ENCODE measurements at places on chromosomes 6 and 20.

DNA sequence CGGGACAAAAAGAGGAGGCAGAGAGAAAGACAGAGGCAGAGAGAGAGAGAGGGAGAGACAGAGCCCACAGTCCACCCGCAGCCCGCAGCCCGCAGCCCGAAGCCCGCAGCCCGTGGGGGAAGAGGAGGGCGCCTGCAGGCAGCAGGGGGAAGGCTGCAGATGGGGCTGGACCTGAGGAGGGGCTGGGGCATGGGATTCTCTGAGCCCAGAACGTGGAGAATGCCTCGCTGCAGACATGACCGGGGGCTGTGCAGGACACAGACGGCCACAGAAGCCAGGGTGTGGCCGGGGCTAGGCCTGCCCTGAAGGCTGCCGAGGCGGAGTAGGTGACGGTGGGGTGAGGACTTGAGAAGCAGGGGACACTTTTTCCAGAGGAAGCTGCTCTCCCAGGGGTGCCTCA, 6.5 kb upstream of the SLCO4A1 start:
- DNase-seq = no peak

DNA sequence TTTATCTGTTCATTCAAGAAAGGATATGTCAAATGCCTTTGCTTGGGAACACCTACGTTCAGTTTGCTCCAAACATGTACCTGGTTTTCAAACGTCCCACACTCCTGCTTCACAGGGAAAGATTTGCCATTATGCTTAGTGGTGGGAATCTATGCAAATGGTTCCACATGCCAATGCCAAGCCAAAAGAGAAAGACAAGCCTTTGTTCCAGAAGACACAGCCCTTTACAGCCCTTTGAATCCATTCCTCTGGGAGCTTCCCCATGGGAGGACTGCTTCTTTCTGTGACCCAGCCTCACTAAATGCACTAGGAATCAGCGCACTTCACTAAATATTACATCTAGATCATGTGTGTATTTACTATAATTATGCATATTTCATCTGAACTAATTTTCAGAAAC, 619.5 kb downstream of the PRKN start:
- DNase-seq = no peak

DNA sequence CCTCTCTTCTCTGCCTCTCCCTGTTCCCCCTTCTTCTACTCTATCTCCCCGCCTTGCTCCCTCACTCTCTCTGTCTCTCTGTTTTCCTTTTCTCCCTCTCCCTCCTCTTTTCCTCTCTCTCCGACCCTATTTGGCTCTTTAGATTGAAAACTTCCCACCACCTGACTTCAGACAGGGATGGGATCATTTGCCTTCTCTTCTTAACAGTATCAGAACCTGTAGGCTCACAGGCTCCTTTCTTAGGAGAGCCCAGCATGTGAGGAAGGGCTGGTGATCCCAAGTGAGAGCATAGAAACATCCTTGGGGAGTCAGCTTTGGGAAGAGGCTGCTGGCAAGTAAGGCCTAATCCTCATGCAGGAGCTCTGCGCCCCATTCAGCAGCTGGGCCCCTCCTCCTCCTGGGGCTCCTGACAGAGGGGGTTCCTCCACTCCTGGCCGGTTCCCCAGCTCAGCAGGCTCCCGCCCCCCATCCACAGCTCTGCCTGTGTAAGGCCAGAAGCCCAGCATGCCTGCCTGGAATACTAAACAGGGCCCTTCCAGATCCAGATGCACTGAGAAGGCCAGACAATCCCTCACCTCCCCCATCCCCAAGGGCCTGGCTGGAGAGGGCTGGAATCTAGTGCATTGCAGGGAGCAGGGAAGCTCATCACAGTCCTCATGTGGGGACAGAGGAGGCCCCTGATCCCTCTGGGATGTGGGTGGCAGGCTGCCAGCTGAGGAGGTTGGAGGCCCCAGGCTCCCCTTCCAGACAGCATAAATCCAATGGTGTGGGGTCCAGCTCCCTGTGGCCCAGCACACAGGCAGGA, 93.4 kb downstream of the PTPRT start:
- DNase-seq = no peak

DNA sequence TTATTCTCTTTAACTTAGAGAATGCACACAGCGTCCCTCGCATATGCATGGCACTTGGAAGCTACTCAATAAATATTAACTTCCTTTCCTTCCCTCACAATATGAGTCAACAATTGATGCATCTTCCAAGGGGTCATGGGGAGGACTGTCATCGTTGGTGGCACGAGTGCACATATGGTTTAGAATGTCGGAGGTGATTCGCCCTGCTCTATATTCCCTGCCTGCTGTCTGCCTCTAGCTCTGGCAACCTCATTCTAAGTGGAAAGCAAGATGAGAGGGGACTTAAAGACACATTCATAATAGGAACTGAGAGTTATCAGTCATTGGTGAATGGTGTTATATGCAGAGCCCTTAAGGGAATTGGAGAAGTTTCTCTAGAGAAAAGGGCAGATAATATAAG, 44.6 kb downstream of the MAK start:
- no peak for DNase-seq

GRCh38 chr6:95093154-95093553, 484.2 kb upstream of the MANEA start:
- DNase-seq = no peak

DNA sequence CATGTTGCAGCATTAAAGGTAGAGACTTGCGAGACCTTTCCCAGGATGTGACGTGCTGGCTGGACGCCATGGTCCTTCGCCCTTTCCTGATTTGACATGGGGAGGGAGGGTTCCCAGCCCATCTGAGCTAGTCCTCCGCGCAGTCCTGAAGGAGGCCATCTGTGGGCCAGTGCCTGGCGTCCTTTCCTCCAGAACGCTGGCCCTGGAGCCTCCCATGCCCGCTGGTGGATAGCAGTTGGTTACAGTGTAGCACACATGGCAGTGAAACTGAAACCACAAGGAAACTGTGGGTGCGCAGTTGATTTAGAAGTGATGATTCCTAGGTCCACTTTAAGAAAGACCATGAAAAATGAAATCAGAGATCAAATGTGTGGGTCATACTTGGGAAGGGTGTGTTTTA, 193.7 kb downstream of the CDH4 start:
- no peak for DNase-seq

- no peak for DNase-seq
Measured at GRCh38 chr6:20755631-20756030, 221.4 kb downstream of the CDKAL1 start.

- no peak for DNase-seq
Measured at GRCh38 chr6:106849120-106849519, 125.4 kb downstream of the CD24 start.

DNA sequence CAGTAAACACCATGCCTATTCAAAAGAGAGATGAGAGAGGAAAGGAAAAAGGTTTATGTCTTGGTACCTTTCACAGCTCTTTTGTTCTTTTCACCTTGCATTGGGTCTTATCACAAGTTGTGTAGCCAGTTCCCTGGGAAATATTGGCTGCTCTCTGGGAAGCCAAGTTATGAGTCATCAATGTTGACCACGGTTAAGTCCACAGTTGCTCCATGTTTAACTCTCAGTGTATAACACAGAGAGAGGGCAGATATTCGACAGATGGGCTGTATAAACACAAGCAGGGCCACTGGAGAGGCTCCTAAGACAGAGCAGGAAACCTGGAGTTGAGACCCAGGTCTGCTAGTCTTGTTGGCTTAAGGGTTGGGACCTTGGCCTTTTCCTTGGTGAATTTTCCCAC, 718.6 kb downstream of the QKI start:
- DNase-seq = no peak

GRCh38 chr6:111356551-111356950, 126.5 kb downstream of the REV3L start:
- DNase-seq = no peak

GRCh38 chr20:61722146-61722678, 343.5 kb downstream of the TAF4 start:
- no peak for DNase-seq

DNA sequence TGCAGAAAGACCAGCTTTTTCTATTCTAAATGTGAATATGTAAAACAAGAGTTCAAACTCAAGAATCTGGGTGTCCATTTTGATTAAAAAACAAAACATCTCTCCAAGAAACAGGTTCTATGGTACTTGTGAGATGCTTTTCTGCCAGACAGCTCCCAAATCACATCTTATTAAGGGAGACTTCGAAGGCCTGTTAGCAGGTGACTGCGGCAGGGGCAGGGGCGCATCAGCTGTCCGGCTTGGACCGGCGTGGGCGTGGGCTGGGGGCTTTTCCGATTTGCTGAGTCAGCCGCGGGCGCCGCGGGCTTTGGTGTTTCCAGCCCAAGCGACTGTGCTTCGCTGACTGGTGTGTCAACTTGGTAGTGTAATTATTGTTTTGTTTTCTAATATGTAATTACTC, 32.6 kb downstream of the TFAP2A start:
- no peak for DNase-seq

GRCh38 chr20:22226849-22227700, 357.3 kb downstream of the FOXA2 start:
- no peak for DNase-seq

- DNase-seq = no peak
Measured at GRCh38 chr6:45495429-45496084, 117.8 kb upstream of the SUPT3H start.

DNA sequence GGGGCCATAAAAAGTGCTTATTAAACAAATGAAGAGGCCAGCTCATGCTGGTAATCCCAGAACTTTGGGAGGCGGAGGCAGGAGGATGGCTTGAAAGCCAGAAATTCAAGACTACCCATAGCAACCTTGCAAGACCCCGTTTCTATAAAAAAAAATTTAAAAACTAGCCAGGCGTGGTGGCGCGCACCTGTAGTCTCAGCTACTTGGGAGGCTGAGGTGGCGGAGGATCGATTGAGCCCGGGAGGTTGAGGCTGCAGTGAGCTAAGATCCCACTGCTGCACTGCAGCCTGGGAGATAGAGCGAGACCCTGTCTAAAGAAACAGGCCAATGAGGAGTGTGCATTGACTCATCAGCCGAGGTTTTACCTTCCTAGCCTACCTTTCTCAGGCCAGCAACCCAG, 15.2 kb downstream of the NPEPL1 start:
- no peak for DNase-seq

DNA sequence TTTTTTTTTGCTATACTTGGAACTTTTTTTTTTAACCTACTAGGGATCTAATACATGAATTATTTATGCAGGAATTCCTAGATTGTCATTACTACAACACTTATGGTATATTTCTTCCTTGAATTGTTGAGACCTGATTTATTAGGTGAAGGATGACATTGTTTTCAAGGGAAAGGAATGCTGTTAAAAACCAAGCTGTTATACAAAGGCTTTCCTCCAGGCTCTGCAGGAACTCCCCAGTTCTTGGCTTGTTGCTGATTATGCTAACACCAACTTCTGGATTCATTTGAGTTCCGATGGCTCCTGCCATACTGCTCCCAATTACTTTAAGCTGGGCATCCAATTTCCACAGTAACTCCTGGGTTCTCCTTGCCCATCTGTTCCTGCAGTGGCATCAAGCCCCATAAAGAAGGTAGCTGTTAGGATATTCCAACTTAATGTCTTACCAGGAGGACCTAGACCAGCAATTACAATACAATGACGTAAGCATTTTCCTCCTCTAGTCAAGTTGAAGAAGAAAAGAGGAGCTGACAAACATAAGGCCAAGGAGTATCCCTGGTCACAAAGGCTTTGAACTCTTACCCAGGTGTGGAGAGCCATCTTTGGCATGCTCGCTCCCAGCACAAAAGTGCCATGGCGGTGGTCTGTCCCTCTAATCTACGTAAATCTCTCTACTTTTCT, 215.9 kb upstream of the AGPAT4 start:
- no peak for DNase-seq

DNA sequence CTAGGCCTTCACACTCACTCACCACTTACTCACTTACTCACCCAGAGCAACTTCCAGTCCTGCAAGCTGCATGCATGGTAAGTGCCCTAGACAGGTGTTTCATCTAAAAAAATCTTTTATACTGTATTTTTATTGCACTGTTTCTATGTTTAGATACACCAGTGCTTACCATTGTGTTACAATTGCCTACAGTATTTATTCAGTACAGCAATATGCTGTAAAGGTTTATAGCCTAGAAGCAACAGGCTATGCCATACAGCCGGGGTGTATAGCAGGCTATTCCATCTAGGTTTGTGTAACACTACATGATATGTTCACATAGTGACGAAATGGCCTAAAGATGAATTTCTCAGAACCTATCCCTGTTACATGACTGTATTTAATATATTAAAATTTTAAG, 37.1 kb upstream of the KCNK5 start:
- DNase-seq = no peak

DNA sequence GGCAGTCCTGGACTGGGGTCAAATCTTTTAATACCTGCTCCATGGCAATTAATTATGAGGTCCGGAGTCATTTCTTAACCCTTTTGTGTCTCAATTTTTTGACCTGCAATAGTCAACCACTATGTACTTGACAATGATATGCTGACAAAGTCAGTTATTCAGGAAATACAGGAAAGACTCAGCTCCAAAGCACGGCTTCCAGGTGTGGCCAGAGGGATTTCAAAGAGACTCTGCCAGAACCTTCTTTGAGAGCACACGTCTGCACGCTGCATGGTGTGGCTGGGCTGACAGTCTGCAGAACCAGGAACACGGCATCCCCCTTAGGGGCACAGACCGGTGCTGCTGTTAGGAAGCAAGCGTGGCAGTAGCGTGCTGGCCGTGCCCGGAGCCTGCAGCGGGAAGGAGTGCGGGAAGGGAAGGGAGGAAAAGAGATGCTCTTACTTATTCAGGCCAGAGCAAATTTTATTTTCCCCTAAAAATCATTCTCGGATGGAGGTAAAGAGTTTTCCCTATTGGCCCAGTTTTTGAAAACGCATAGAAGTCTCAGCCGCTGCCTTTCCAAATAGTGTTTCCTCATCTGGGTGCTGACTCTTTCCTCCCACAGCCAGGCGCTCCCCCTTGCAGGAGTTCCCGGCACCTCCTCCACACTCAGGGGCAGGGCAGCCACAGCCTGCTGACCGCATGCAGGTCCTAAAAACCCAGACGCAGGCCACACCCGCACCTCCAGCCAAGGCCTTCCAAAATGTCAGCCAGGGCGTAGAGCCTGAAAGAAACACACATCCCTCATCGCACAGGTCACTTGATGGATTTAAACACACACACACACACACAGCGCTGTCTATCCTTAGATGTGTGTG, 187.4 kb upstream of the SNX9 start:
- DNase-seq = no peak

DNA sequence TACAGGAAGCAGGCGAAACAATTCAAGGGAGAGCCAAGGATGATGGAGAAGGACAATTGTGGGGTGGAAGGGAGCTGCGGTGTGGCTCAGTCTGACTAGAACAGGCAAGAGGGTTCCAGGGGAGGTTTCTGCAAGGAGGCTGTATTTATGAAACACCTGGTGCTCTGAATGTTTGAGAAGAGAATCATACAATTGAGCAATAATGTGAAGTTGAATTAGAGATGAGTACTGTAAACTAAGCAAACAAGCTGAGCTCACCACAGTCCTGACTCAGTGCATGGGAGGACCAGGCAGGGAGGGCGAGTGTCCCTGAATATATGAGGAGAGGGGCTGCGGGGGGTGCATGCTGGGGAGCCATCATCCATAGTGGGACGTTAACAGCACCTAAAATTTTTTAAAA, 279.7 kb downstream of the KIF16B start:
- no peak for DNase-seq

- no peak for DNase-seq
Measured at GRCh38 chr6:144340541-144341371, 55.6 kb downstream of the UTRN start.

GRCh38 chr6:43476746-43477145, 624 bp upstream of the TJAP1 start:
- DNase-seq = no peak

GRCh38 chr6:1227935-1228753, 83.8 kb upstream of the FOXQ1 start:
- no peak for DNase-seq

GRCh38 chr6:16671302-16672289, 89.7 kb downstream of the ATXN1 start:
- no peak for DNase-seq

- DNase-seq = no peak
Measured at GRCh38 chr20:25022680-25023079, 30.1 kb upstream of the APMAP start.

- no peak for DNase-seq
Measured at GRCh38 chr20:25286917-25287316, 39.0 kb downstream of the PYGB start.

Data from activated T-cell treated with anti-CD3 and anti-CD28 coated beads for 48 hours (primary cell).